ENCODE measurements at places on chromosomes 2 and 18. TPM values are rescaled to one million over a fixed set of nuclear protein-coding genes. Genes with fewer than 3 reads are reported as not detected.

SPATA3 gene
- total RNA-seq: not detected

DNA sequence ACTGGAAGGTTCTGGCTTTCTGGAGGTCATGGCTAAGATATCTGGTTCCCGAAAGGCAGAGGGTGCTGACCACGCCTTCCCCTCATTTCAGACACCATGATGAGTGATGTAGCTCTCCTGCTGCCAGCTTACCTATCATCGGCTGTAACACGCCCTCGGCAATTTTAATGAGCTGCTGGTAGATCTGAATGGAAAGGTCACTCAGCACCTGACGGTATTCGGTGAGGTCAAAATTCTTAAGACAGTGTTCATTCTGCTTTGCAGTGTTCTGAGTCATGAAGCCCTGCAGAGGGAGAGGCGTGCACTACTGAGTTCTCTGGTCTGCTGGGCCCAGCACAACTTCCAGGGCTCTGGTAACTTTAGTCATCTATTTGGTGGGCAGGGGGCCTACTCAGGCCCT lies 25.7 kb upstream of the ACAA2 start:
- peak; percentile 69 for DNase-seq

DNA sequence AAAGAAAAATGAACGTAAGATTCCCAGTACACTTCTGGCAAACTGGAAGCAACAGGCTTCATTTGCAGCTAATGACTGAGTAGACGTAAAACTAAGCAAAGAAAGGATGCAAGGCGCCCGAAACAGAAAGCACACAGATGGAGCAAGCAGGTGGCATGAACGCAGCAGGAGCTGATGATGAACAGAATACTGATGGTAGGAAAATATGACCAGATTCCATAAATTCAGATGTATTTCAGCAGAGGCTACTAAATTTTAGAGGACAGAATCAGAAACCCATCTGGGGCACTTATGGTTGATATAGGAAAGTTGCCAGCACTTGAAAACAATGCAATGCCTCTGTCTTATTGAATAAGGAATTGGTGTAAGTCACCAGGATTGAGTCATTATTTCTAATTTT lies 658.7 kb upstream of the LINC00305 start:
- no peak for DNase-seq

- no peak for DNase-seq
Observed at GRCh38 chr2:220125551-220125950, 498.1 kb downstream of the SLC4A3 start.

IL36G gene
- total RNA-seq: not detected

SLC35G4 gene
- not detected for total RNA-seq

- no peak for DNase-seq
Observed at GRCh38 chr18:76822506-76823160, at the start of gene ZNF236. TSS of gene ZNF236 (plus strand) at chr18:76822557. CDS start at chr18:76822608, 51 bp downstream.

YWHAQ gene
- 746 TPM for total RNA-seq

GRCh38 chr18:37412333-37412732 lies 153.3 kb downstream of the CELF4 start:
- no peak for DNase-seq

GRCh38 chr2:15359716-15360531 lies 201.2 kb downstream of the NBAS start:
- peak; percentile 71 for DNase-seq

ADCY3 gene
- 28.5 TPM for total RNA-seq

DNA sequence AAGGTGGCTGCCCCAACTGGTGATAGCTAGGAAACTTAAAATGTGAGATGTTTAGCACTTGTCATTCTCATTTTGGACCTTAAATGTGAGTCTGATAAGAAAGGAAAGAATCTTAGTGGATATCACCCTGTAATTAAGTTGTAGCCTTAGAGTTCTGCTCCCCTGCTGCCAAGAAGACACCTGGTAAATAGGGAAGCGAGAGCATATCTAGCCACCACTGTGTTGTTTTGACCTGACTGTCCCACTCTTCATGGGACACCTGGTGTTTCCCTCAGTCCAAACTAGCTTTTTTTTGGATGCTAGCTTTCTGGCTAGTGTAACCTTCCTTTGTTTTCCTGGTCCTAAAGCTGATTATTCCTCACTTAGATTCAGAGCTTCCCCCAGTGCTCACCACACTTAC lies 357.6 kb downstream of the RAD51AP2 start:
- DNase-seq: no peak

- DNase-seq: peak; percentile 91
Observed at GRCh38 chr2:54239427-54239826, 16.6 kb downstream of the TSPYL6 start.

GRCh38 chr2:231713730-231714638 lies 5.7 kb downstream of the PTMA start:
- DNase-seq: peak; percentile 80

All from A172 (cell line).